OCI-LY7 (cell line): ENCODE measurements at places on chromosomes 2 and 18.

- DNase-seq, result peak; percentile 50
Measured at GRCh38 chr2:197296835-197297234, 13.7 kb downstream of the ANKRD44 start.

DNA sequence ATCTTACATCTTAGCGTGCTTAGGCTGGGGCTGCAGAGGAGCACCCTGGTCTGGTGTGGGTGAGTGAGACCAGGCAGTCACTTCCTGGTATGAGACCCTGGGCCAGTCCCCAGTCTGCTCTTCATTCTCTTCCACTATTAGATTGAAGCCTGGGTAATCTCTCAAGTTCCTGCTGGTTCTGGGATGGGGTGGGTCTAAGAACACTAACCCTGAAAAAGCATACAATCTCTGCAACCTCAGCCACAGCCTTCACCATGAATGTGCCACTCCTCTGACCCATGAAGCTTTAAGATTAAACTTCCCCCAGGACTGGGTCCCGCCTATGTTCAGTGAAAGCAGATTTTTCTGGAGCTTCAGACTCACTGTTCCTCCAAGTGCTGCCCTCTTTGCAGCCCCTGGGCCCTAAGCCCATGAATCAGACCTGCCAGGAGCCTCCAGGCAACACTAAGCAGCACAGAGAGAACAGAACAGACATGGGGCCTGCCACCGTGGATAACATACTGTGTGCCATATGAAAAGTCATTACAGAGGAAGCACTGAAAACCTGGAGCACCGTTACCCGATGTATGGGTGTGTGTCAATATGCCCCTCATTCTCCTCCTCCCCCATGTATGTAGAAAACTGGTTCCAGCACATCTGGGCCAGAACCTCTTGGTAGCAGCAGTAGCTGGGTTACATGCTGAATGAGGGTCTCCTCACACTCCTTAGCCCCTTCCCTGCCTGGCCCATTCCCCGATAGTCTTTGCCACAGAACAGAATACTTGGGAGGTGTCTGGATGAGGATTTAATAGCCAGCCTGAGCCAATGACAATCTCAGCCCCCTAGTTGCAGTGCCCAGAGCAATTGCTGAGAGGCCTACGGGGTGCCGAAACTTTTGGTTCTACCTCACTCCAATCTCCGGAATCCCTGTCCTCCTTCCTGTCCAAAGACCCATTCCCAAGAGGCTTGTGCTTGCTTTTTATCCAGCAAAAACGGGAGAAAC is 2.7 kb upstream of the SIX2 start:
- no peak for DNase-seq

DNA sequence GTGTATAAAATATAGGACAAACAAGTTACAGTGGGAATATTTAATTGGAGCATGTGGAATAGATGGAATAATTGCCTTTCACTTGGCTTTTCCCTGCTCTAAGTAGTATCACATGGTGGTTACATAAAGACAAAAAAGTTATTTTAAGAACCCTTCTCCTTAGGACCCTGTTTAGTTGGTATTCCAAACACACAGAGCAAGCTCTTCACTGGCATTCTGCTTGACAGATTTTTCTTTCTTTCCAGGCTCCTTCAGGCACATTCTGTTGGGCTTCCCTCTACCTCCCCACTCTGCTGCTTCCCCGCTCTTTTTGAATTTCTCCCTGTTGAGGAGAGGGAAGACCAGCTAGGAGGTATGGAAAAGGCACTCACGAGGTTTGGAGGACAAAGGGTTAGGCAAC is 29.0 kb upstream of the DARS1 start:
- DNase-seq, result no peak

- no peak for DNase-seq
Measured at GRCh38 chr2:85699325-85699724, 5.2 kb downstream of the GNLY start.

DNA sequence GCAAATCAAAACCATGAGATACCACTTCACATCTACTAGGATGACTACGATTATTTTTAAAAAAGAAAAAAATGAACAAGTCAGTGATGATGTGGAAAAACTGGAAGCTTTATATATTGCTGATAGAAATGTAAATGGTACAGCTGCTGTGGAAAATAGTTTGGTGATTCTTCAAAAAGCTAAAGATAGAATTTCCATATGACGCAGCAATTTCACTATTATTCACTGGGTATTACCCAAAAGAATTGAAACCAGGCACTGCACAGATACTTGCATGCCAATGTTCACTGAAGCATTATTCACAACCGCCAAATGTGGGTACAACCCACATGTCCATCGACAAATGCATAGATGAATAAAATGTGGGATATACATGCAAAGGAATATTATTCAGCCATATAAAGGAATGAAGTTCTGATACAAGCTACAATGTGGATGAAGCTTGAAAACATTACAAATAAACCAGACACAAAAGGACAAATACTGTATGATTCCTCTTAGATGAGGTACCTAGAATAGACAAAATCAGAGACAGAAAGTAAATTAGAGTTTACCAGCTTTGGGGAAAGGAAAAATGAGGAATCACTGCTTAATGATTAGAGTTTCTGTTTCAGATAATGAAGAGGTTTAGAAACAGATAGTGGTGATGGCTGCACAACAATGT is 11.1 kb downstream of the RTTN start:
- no peak for DNase-seq

DNA sequence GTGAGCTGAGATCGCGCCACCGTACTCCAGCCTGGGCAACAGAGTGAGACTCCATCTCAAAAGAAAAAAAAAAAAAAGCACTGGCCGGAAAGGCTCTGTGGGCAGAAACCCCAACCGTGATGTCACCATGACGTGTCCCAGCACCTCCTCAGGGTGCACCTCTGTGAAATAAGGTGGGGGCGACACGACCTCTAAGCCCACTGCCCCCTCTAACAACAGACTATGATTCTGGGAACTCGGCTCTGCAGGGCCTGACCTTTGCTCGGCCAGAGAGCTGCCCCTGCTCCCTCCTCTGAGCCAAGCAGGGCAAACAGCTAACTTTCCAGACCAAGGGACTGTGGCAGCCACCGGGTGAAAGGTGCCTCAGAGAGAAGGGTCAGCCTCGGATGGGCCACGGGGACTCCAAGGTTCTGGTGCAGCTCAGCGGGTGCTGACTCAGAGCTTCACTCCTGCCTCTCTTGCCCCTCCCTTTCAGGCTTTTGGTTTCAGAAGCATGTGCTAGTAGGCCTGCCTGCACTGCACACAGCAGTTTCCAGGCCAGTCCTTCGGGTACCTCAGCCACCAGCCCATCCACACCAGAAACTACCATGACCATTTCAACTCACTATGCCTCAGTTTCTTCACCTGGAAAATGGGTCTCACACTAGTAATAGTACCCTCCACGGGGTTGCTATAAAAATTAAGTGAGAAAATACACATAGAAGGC is 8.0 kb downstream of the TMBIM1 start:
- no peak for DNase-seq

DNA sequence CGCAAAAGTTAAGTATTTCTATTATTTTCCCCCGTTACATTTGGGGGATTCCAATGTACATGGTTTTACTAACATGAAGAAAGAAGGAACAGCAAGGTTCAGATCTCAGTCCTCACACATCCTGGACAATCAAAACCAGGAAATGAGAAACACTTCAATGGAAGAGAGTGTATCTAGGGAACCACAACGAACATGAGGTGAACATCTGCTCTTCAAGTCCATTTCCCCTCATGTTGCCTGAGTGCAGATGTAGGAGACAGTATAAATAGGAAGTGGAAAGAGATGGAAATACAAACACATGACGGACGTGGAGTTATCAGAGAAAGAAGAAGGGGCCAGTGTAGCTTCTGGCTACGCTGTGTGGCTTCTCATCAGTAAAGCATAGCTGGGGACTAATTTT is 52.6 kb downstream of the CHN1 start:
- no peak for DNase-seq

DNA sequence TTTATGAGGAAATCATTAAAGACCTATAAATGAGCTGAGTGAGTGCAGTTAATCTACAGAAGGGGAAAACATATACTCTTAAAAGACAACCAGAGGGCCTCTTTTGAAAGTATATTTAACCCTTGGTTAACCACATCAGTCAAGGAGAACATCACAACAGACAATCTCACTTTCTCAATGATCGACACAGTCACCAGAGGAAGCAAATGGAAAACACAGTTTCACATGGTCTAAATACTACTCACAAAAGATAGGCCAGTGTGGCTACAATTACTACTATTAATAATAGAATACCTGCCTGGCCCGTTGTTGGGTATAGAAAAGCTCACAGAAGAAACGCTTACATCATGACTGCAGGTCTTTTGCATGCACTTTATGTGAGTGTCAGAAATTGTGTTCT is 426.2 kb downstream of the NCKAP5 start:
- DNase-seq, result no peak

- no peak for DNase-seq
Measured at GRCh38 chr2:89850881-89851582, 1159.6 kb downstream of the RPIA start.

DNA sequence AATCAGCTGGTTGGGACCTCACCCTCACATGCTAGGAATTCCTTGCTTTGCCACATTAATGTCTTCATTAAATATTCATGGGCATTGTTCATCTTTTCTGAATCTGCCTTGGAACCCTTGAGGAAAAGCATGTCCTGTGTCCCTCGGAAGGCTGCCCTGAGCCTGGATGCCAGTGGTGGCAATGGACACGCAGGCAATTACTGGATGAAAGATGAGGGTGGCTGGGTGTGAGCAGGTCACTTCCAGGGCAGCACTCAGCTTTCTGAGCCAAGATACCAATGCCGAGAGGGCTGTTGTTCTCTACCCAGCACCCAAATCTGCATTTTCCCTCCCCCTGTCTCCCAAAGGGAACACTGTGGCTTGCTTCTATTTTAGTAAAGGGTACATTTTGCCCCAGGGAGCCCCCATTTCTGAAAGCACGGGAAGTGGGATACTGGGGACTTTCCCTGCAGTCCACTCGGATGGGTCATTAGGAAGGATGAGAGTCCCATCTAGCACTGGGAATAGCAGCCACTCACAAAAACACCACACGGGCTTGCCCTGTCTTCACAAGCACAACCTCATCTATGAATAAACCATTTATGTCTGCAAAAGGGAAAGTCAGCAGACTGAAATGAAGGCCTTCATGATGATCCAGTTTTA is 234.8 kb downstream of the SOX11 start:
- no peak for DNase-seq

DNA sequence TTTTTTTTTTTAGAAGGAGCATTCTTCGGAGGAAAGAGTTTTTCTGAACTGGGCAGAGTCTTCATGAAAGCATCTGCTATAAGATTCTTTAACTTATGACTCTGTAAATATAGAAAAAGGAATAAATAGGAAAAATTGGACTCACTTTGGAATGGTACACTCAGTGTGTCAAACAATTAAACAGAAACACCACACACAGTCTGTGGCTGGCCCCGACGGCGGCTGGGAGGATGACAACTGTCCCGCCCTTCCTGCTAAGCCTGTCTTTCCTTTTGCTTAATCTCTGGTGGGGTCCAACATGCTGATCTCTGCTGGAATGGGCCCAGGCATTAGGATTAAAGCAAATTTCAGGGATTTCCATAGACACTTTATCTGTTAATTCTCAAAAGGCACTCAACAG is 12.5 kb upstream of the RAB31 start:
- DNase-seq, result no peak

DNA sequence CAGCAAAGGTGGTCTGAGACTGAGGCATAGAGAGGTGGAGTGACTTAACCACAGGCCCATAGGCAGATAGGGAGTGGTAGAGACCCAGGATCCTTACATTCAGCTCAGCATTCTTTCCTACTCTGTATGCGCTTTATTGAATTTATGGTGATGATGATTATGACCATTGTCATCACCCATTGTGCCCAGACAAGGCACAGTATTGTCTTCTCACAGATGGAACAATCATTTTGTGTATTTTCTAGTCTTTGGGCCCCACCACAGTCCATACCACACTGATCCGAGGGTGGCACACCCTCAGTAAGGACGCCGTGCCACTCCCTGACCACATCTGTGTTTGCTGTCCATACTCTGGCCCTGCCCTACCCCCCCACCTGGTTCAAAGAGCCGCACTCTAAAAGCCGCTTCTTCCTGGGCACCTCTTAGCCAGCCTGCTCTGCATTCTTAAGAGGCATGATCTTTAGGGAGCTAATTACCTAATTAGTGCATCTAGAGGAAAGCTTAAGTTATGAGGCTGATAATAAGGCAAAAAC is 179.6 kb upstream of the SMAD2 start:
- no peak for DNase-seq

GRCh38 chr2:158120102-158120501 is 18.4 kb downstream of the UPP2 start:
- DNase-seq, result no peak

DNA sequence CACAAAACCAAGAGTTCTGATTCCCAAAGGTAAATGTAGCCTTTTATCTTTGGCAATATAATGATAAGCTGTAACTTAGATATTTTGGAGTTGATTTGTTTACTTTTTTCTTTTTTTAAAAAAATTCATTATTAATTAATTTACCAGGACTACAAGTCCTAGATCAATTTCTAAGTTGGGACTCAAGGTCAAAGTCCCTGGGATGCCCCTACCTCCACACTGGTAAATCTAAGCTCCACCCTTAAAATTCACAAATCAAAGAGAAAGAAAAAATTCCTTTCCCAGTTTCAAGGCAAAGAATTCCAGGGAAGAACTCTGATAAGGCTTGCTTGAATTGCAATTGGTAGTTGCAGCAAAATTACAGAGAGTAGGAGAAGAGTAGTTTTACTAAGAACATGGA is 71.3 kb downstream of the MDH1 start:
- DNase-seq, result no peak

GRCh38 chr2:207015901-207016300 is 76.6 kb downstream of the CPO start:
- DNase-seq, result no peak

GRCh38 chr18:50644807-50645206 is 84.9 kb downstream of the MAPK4 start:
- no peak for DNase-seq

- DNase-seq, result peak; percentile 19
Measured at GRCh38 chr2:3610415-3610814, 15.5 kb downstream of the COLEC11 start.

DNA sequence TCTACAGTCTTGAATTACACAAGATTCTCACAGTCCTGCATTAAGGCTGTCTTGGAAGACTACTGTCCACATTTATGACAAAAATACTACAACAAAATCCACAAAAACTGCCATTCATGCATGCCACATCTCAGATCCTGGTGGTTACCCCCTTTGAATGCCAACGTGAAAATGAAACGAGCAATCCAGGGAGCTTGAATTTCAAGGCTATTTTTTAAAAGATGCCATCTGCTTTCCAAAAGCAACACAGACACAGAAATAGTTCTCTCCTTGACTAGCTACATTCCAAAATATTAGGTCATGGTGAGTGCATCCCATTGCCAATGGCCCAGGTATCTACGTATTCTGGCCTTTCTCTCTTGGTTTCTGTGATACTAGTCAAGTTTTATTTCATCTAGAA is 36.3 kb downstream of the IRS1 start:
- no peak for DNase-seq

DNA sequence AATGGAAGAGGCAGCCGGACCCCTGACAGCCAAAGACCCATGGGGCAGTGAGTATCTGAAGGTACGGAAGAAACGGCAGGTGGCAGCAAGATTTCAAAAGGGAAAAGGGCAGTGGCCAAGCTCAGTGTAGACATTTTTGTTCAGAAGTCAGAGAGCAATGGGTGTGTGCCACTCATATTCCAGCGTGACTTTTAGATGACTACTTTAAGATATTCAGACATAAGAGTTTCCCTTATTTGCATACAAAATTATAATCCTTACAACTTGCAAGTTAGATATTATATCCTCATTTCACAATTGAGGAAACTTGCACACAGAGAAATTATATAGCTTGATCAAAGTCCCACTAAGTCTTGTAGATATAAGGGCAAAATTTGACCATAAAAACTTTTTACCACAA is 60.7 kb upstream of the CYTIP start:
- no peak for DNase-seq
